ENCODE measurements at places on chromosomes 7 and 10.
A peak's percentile ranks its signal among the peaks of the same experiment; 100 is the strongest.

- DNase-seq, result no peak
Observed at GRCh38 chr10:101644002-101644401, 51.0 kb downstream of the FBXW4 start.

DNA sequence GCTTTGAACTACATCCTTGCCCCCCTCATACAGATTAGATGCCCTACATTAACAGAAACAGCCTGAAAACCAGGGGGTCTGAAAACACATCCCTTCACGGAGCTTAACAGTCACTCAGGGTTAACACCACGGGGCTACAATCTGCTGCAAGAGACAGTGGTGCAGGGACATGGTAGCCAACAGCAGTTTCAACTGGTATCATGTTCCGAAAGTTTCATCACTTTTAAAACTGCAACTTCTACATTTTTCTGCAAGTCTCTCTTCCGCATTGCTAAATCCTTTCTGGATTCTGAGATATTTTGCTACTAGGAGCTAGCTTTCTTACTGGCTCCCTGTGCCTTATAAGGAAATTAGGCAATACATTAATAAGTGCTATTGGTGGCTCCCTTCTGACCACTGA is 92.6 kb downstream of the JAZF1 start:
- DNase-seq, result no peak

DNA sequence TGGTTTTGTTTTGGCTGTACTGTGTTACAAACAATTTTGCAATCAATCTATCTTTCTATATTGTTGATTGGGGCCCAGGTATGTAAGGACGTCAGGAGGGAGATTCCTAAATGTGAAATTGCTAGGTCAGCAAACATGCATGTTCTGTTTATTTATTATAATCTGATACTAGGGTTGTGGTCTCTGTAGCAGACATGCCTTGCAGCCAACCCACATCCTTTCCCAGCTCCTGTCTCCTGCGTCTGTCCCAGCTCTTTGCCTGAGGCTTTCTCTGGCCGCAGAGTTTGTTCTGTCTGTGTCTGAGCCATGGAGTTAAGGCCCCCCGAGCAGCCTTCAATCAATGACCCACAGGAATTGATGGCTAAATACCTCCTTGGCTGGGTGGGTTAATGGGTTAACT is 124.0 kb upstream of the ZEB1 start:
- no peak for DNase-seq

DNA sequence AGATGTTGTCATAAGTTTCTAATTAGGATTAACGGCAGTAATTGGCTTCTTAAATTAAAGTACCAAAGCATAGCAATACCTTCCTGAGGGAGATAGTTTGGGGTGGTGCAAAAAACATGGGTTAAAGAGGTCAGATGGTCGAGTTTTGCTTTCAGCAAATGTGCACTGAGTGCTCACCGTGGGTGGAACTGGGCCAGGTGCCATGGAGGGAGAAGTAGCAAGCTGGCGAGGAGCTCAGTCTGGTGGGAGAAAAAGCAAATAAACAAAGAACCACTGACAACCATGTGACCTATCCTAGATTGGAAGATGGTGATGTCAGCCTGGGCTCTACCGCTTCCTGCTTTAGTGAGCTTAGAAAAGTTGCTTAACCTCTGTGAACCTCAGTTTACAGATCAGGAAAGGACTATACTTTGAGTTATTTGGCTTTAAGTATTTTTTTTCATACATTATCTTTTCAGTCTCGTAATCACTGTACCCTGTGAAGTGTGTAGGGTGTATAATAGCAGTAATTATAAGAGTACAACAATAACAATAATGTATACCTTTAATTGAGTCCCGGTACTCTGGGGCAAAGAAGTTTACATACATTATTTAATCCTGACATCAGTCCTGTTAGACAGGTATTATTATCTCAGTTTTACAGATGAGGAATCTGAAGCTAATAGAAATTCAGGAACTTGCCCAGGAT is 69.0 kb upstream of the PDCD4 start:
- peak; percentile 76 for DNase-seq

- DNase-seq, result no peak
Observed at GRCh38 chr7:120732256-120732655, 125.7 kb downstream of the TSPAN12 start.

DNA sequence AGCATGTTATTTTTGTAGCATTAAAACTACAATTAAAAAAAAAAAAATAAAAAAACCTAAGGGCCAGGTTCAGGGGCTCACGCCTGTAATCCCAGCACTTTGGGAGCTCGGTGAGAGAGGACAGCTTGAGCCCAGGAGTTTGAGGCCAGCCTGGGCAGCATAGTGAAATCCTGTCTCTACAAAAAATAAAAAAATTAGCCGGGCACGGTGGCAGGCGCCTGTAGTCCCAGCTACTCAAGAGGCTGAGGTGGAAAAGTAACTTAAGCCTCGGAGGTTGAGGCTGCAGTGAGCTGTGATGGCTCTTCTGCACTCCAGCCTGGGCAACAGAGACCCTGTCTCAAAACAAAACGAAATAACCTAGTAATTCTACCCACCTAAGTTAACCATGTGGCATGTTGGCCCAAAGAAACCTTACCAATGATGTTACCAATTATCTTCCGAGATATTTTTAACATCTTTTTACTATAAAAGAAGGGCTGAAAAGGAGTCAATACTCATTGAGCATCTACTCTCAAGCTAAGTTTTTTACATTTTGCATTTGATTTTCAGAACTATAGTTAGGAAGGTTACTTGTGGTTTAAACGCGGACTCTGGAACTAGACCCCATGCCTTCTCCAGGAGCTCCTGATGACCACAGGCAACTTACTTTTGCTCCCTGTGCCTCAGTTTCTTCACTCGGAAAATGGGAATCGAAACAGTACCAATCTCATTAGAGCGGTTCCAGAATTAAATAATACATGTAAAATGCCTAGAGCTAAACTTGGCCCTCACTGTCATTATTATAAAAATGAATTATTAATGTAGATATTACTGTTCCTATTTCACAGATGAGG is 1.4 kb downstream of the ITGB1 start:
- DNase-seq, result peak; percentile 19

DNA sequence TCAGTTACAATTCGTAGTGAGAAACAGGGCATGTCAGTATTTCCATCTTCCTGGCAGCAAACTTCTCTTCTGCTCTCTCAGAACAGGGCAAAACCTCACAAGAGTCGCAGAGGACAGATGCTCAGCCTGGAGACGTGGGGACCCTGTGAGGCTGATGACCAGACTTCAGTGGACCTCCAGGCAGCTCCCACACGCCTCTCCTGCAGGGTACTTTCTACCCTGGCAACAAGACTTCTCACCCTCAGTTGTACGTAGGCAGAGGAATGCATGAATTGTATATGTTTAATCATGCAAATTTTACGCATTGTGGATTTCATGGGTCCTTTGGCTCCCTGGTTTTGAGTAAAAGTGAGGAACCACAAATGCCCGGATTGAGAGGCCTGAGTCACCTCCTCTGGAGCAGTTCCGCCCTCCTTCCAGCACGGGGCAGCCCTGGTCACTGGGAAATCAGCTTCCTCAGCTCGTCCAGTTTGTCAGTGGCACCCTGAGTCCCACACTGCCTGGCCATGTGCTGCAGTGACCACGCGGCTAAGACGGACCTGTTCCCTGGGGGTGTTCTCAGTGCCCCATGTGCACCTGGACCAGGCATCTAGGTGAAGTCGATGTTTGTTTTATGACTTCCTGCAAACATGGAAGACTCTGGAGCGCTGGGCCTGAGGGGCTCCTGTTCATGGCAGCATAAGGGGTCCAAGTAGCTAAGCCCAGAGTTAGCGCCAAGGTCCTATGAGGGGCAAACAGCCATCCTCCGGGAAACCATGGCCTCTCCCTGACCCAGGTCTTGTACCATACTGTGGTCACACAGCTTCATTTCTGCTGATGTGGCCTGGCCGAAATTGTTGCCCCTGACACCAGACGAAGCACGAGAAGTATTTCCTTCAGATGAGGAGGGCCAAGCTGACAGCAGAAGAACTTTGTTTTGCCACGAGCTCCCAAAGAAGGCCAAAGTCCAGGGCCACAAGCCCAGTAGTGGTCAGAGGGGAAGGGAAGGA is 165.1 kb downstream of the TNS3 start:
- DNase-seq, result no peak

GRCh38 chr7:116672596-116673456 is 830 bp downstream of the MET start:
- no peak for DNase-seq

GRCh38 chr7:119802147-119802546 is 470.8 kb upstream of the KCND2 start:
- DNase-seq, result no peak

- DNase-seq, result no peak
Observed at GRCh38 chr10:121070275-121071070, 219.3 kb downstream of the WDR11 start.
